ENCODE measurements at places on chromosomes 6 and 20. TPM values are rescaled to one million over a fixed set of nuclear protein-coding genes. Genes with fewer than 3 reads are reported as not detected.

DNA sequence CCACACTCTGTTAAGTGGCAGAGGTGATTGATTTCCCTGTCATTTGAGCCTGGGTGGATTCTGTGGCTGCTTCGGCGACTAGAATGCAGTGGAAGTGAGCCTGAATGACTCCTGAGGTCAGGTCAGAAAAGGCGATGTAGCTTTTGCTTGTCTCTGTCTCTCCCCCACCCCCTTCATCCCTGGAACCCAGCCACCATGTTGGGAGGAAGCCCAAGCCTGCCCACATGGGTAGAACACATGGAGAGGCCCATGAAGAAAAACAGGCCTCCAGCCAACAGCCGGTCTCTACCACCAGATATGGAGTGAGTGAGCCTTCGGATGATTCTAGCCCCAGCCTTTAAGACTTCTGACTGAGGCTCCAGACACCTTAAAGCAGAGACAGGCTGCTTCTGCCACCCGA, 181.0 kb downstream of the TFAP2C start:
- DNase-seq: no peak

- DNase-seq: no peak
These were observed 44.7 kb downstream of the PLAGL1 start for GRCh38 chr6:143963158-143963919.

- peak; percentile 67 for DNase-seq
These were observed 27.5 kb upstream of the AFDN start for GRCh38 chr6:167799033-167799821.

GRCh38 chr6:165820407-165820806, 157.4 kb upstream of the PDE10A start:
- DNase-seq: peak; percentile 66

GRCh38 chr20:45011108-45011526, 44.8 kb downstream of the STK4 start:
- DNase-seq: peak; percentile 52

DNA sequence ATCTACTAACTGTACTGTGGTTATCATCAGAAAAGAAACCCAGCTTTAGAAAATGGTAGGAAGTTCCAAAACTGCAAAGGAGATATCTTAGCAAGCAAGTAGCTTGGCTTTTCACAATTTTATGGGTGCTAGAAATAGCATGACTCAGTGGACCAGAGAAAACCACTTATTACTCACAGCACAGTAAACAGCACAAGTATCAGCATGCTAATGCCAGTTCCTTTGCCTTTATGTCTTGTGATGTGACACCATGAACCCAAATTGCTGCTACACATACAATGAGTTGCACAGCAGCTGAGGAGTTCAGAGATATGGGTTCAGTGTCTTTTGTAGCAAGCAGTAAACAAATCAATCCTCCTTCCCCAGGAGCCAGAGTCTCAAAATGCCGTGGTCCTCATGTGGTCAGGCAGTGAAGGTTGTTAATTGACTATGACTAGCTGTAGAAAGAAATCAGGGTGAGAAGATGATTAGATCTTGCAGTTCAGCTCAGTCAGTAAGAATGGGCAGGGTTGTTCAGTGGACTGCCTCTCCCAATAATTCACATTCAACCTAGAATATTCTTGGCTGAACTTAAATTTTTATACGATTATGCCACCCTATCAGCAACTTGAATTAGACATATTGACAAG, 73.3 kb downstream of the OPRM1 start:
- DNase-seq: no peak

DNA sequence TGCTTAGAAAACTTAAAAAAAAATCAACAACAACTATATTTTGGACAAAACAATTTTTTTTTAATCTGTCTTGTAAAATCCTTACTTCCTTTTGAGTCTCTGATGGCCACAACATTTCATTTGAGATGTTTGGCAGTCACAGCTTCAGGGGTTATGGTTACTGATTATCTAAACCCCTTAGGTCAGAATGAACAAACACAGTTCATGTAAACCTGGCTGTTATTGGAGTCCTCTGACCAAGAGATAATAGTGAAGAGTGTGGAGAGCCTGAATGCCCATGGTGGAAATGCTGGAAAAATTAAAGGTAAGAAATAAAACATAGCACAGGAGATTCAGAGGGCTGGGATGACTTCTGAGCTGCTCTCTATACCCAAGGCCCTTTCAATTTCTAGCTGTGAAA, 38.2 kb downstream of the TMX4 start:
- no peak for DNase-seq

DNA sequence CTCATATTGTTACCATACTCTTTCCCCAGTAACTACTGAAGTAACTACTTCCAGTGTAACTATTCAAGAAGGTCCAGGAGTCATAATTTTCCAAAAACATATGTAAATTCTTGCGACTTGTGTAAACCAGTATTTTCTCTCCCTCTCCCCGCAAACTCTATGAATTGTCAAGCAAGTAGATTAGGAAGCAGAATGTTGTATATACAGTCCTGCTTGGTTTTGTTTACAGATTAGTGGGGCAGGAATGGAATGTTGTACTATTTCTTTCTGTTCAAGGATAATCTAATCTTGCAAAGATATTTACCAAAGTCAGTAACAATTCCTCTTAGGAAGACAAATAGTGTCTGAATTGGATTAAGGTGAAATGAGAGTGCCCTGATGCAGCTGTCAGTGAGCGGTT, 234.9 kb upstream of the PLN start:
- DNase-seq: no peak

GRCh38 chr20:1667502-1668085, 10.0 kb upstream of the SIRPG start:
- no peak for DNase-seq

GRCh38 chr6:138597336-138597735, 98.0 kb upstream of the NHSL1 start:
- no peak for DNase-seq

- no peak for DNase-seq
These were observed 12.2 kb upstream of the LRP11 start for GRCh38 chr6:149876241-149876933.

GRCh38 chr6:31005249-31006020, 4.8 kb upstream of the MUC22 start:
- no peak for DNase-seq

DNA sequence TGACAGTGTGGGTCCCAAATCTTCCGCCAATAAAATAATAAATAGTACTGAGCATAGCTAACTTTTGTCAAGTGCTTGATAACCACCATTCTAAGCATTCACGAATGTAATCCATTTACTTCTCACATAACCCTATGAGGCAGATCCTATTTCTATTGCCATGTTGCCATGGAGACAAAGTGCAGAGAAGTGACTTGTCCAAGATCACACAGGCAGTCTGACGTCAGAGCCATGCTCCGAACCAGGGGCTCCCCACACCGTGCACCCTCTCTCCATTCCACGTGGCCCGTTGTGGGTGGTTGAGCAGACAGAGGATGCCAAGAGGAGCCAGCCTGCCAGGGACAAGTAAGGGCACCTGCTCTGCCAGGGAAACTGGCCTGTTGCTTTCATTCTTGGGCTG, 38.9 kb downstream of the CDH22 start:
- DNase-seq: no peak

DNA sequence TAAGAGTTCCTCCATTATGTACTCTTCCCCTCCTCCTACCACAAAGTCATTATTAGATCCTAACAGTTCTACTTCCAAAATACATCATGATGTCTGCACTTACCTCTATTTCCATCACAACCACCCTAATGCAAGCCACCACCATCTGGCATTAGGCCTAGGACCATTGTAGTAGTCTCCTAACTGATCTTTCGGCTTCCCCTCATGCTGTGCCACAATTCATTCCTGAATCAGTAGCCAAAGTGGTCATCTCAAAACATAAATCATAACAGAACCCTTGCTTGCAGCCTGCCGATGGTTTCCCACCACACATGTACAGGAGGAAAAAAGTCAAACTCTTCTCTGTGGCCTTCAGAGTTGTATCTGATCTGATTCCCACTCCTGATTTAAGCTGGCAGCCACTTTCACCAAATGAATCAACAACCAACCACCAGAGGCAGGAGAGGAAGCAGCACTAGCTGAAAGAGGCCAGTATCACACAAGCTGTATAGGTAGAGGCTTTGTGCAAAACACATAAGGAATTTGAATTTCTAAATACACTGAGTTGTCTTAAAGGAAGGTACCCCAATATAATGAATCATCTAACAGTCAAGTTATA, 26.1 kb downstream of the FAM184A start:
- DNase-seq: no peak

DNA sequence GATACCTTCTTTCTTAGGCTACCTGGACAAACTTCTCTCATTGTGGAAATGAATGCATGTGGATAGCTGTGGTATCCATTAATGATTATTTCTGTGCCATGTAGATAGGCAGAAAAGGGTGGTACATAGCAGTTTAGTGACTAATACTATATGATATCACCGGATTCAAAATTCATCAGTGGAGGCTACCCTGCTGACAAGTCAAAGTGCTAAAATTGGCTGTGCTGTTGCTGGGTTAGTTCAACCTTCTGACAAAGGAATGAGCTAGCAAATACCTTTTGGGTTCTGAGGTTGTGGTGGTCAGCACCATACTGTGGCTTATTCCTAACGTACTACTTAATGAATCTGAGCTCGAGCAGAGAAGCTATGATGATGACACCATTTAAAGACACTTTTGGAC, 109.1 kb downstream of the TFAP2B start:
- DNase-seq: no peak

GRCh38 chr6:78487401-78487800, 379.9 kb upstream of the IRAK1BP1 start:
- DNase-seq: no peak

SAMD3 gene
- 11.5 TPM for total RNA-seq

TTLL9 gene
- 0.14 TPM for total RNA-seq

KHDC1 gene
- 3.3 TPM for total RNA-seq

MACROD2 gene
- 2.2 TPM for total RNA-seq

PAK5 gene
- 0.22 TPM for total RNA-seq

TREML2 gene
- total RNA-seq: not detected

ADGB gene
- total RNA-seq: not detected

All from H7 (cell line).